Right atrium auricular region (tissue), 2 donors: ENCODE measurements at places on chromosomes 13 and 19.

DNA sequence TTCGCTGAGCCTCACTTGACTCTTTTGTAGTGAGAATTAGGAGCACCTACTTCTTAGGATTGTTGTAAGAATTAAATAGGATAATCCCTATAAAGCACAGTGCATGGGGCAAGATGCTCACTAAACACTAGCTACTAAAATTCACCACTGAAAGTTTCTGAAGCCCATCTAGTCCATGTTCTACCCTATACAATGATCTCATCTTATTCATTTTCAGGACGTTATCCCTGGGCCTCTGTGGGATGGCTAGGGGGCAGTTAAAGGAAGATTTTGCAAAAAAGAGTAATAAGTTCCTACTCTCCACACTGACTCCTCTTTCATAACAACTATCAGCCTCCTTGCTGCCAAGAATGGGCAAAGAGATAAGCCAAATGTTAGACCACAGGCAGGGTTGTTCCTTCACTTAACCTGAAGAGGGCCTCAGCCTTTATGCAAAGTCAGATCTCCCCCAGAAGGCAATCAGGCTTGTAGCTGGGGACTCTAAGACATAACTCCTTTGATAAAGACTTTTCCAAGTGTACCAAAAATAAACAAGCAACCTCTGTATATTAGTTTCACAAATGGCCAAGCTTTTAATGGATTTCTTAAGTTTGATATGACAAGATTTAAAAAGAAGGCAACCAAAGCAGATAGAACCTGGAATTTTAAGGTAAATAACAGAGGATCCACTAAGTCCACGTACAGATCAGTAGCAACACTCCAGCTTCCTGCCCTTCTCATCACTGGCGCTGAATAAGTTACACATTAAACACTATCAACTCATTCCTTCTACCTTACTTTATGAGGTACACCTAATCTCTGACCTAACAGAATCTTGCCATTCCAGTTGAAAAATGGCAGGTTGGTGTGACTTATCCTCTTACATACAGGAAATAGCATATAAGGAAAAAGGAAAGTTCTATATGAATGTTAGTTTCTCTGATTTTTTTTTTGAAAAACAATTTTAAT is 44.4 kb downstream of the ELF1 start:
- no peak for DNase-seq

DNA sequence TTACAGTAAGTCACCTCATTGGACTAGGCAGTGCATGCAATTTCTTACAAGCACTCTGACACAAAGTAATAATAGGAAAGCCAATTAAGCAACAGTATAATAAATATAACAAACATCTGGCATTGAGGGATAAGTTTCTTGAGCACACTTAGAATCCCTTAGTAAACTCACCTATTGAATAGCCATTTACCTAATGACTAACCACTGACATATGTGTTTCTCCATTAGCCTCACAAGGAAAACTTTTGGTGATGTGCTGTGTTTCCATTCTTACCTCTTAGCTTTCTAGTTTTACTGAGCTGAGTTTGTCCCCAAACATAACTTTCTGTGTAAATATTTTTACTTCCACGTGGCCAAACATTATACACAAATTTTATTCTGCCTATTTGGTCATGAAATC is 47.4 kb upstream of the PCDH9 start:
- no peak for DNase-seq

- DNase-seq, result no peak
Measured at GRCh38 chr19:42199440-42200115, 17.9 kb downstream of the DEDD2 start.

DNA sequence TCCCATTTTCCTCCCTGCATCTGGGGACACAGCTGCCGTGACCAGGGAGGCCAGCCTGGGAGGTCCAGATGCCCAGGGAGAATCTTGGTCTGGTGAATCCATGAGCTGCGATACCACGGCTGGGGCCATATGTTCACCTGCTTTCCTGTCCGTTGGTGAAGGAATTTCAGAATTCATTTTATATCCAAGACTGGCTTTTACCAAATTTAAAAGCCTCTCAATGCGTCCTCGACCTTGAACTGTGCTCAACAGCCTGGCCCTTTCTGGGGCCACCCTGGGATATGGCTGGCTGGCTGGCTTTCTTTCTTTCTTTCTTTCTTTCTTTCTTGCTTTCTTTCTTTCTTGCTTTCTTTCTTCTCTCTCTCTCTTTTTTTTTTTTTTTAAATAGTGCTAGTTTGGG is 22.2 kb upstream of the GDF15 start:
- DNase-seq, result no peak

DNA sequence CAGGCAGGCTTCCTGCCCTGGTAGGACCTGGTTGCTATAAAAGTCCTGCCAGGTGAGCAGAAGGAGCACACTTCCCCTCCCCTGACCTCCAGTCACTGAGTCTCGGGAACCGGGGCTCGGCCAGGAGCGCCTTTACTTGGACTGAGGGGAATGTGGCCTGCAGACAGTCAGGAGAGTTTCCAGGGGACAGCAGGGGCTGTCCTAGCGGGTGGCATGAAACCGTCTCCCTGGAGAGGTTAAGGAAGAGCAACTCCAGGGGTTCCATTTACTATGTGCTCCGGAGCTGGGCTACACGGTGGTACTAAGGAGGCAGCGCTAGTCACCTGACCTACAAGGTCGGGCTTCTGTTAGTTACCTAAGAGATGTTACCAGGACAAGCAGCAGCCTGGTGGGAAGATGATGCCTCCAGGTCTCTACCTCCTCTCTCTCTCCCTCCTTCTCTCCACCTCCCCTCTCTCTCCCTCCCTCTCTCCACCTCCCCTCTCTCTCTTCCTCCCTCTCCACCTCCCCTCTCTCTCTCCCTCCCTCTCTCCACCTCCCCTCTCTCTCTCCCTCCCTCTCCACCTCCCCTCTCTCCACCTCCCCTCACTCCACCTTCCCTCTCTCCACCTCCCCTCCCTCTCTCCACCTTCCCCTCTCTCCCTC is 4.1 kb upstream of the CNOT3 start:
- no peak for DNase-seq

DNA sequence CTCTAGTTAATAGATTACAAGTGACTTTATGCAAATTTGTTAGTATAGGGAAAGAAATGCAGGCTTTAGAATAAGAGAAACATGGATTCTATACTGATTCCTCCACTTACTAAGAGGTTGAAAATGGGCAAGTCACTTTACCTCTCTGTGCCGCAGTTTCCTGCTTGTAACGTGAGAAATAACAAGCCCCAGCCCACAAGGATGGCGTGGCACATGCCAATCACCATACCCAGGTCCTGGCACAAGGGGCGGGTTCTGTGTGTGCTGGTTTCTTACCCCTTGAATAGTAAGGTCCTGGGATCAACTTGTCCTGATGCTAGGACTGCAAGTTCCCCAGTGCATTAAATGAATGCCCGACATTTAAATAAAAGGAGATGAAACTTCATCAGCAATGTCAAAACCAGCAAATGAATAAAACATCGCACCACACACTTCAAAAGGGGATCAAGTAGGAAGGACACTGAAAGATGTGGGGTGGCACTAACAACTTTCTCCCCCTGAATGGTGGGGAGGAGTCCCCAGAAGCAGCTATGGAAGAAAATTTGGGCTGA is 7.9 kb upstream of the SIGLEC9 start:
- DNase-seq, result no peak

DNA sequence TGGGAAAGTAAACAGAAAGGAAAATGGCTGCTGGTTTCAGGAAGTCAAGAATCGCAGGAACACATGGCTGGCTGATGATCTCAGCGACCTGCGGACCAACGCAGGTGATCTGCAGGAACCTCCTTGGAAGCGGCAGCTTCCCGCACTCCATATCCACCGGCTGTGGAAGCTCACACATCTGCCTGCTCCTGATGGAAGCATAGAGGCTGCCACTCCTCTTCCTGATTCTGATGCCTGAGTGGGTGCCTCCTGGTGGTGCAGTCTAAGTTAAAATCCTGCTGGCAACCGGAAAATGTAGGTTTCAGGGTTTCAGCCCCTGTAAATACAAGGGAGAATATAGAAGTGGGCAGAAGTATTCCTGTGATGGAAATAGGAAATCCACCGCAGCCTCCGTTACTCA is 75.5 kb downstream of the TNFSF13B start:
- DNase-seq, result no peak

DNA sequence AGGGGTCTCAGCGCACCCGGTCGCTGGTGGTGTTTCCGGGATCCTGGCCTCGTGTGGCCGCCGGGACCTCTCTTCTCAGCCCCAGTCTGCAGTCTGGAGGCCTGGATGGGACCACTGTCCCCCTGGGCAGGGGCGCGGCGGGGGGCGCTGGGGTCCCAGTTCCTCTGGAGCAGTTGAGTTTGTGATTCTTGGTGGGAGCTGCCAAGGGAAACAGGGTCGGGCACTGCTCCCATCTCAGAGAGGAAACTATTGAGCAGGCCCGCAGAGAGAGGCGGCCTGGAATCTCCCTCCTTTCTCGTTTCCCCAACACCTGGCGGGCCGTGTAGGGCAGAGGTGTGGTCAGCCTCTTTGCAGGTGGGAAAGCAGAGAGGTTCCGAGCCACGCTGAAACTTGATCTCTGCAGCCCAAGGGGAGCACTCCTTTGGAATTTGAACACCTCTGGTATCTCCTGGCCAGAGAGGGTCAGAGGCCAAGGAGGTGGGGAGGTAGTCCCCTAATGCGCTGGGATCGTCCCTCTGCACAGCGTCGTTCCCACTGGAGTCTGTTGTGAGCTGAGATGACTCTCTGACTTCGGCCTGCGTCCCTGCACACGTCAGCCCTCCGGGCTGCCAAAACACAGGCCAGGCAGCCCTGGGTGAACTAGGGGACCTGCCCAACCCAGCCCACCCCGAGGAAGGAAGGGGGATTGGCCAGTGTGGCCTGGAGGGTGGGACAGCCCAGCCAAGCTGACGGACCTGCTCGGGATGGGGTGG is 741 bp downstream of the PLEKHF1 start:
- DNase-seq, result peak; percentile 83
